ENCODE measurements at places on chromosomes 1 and 21.

DNA sequence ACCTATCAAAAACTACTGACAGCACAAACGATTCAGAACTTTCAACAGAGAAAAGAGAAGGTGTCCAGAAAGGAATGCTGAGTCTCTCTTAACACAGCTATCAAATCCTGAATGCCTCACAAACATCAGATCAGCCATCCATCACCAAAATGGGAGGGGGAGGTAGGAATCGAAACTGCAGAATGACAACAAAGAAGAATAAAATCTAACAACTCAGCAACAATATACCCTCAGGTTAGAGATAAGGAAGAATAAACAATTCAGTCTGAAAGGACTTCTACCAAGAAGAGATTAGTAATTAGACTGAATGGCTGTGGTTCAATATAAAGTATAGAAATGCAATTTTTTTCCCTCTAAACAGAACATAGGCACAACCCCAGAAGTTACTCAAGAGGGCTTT lies 94.4 kb downstream of the RERE start:
- no peak for DNase-seq

- no peak for DNase-seq
Measured at GRCh38 chr1:53057127-53057526, 4.9 kb upstream of the PODN start.

DNA sequence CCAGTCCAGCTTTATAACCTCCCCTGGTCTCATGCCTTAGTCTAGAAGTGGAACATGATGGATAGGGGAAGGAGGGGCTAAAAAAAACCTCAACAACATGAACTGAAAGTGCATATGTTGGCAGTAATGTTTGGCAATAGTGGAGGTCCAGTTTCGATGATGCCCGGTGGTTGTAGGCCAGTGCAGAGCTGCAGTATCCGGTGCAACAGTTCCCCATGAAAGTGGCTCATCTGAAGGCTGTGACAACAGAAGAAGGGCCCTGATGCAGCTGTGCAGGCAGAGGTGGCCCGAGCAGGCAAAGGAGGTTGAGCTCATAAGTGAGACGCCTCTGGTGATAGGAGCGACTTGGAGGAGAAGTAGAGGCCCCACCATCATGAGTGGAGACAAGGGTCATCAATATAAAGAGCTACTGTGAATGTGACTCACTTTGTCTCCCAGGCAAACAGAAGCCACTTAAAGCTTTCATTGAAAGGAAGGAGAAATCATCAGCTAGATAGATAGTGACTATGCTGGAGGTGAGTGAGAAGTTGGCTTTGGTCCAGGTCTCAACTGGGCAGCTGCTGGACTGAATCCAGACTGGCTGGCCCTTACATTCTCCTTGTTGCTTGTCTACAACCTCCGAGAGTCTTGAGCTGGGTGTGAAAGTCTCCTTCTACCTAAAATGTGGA lies 10.2 kb upstream of the CREG1 start:
- DNase-seq, result no peak

DNA sequence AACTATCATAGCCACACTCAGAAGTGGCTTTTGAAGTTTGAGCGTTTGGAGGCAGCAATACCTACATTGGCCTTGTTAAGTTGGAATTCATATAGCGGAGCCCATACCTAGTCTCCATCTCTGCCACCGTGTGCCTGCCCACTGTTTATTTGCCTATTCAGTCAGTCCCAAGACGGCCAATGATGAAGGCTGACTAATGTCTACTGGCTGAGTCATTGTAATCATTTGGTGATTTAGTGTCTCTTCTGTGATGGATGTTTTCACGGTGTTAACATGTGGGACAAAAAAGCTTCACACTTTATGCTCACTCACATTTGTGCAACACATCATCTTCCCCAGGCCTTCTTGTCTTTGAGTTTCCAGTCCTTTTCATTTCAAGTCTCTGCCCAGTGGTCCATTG lies 92.6 kb upstream of the PBX1 start:
- peak; percentile 38 for DNase-seq

GRCh38 chr1:60699325-60699724 lies 383.0 kb upstream of the NFIA start:
- peak; percentile 3 for DNase-seq
